ENCODE measurements at places on chromosomes 13 and 19.

GRCh38 chr19:8460516-8461298, 15.9 kb downstream of the HNRNPM start:
- no peak for DNase-seq

DNA sequence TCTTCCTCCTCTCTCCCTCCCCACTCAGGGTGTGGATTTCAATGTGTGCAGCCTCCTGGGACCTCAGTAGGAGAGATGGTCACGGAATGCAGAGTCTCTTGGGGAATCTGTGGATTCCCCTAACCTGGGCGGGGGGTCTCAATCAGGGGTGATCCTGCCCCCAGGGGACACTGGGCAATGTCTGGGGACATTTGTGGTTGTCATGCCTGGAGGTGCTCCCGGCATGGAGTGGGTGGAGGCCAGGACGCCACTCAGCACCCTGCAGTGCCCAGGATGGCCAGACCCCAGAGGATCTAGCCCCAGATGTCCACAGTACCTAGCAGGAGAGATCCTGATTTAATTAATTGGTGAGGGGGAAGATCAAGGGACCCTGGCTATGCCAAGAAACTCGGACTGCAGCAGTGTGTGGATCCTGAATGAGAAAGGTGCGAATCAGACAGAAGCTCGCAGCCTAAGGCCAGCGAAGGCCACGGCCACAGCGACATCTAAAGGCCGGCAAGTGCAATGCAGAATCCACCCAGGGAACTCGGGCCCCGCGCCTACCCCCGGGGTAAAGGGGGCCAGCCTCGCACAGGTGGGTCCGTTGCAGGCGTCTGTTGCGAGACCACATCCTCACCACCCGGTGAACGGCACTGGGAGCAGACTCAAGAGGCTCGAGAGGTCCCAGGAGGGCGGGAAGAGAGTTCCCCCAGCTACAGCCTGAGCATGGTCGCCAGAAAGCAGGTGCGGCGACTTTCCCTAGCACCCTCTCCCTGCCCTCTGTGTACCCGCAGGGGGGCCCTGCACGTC, 88.8 kb downstream of the GNG7 start:
- DNase-seq = no peak

DNA sequence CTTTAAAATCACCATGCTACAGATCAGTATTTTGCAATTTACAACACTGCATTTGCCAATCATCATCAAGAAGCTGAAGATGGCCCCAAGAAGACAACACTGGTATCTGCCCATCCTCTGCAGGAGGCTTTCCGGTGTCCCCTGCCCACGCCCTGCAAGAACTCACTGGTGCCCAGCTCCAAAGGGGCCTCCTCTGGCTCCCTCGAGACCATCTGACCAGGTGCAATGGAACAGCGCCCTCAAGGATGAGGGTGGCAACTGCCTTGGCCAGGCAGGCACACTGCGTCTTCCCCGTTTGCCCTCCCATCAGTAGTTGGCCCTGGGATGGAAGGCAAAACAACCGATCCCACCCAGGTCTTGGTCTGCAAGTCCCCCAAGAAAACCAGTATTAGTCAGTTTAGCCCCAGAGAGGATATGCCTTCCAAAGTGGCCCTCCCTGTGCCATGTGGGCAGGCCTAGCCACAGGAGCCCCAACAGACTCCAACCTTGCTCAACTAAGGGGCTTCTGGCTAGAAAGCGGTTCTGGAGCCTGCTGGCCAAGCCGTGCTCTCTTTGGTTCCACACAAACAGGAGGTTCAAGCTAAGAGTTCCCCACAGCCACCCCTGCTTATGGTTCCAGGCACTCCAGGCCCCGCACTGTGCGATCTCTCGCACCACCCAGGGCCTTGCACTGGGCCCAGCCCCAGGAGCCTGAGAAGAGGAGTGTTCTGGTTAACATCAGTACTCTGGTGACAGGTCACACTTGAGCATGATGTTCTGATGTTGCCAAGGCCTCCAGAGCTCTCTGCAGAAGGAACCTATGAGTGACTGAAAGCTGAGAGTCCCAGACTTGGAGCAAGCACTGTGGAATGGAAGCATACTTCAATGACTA, 4.7 kb downstream of the PCID2 start:
- DNase-seq = no peak

DNA sequence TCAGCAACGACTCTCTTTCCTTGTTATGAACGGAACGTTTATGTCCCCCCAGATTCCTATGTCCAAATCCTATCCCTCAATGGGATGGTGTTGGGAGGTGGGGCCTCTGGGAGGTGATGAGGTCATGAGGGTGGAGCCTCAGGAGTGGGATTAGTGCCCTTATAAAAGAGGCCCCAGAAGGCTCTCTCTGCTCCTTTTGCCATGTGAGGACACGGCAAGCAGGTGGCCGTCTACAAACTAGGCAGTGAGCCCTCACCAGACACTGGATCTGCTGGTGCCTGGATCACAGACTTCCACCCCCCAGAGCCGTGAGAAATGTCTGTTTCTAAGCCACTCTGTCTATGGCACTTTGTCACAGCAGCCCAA, 53.2 kb downstream of the EPS15L1 start:
- no peak for DNase-seq

- no peak for DNase-seq
Measured at GRCh38 chr13:30898678-30899241, 7.3 kb upstream of the MEDAG start.
